ENCODE measurements at places on chromosomes 7 and 10.

GRCh38 chr10:11827006-11827405 lies 3.9 kb downstream of the PROSER2 start:
- H3K27me3 ChIP-seq: peaks cover 26% of the 10 kb centered on the region
- no peak overlapping the region for H3K27ac ChIP-seq
- peaks cover 1% of the 10 kb centered on the region for H3K36me3 ChIP-seq
- no peak for DNase-seq

GRCh38 chr10:80648106-80648505 lies 110.4 kb downstream of the SH2D4B start:
- H3K4me3 ChIP-seq: no peak overlapping the region
- no peak for DNase-seq
- H3K4me1 ChIP-seq: no peaks in the 10 kb centered on the region
- peaks cover 15% of the 10 kb centered on the region for H3K27me3 ChIP-seq

DNA sequence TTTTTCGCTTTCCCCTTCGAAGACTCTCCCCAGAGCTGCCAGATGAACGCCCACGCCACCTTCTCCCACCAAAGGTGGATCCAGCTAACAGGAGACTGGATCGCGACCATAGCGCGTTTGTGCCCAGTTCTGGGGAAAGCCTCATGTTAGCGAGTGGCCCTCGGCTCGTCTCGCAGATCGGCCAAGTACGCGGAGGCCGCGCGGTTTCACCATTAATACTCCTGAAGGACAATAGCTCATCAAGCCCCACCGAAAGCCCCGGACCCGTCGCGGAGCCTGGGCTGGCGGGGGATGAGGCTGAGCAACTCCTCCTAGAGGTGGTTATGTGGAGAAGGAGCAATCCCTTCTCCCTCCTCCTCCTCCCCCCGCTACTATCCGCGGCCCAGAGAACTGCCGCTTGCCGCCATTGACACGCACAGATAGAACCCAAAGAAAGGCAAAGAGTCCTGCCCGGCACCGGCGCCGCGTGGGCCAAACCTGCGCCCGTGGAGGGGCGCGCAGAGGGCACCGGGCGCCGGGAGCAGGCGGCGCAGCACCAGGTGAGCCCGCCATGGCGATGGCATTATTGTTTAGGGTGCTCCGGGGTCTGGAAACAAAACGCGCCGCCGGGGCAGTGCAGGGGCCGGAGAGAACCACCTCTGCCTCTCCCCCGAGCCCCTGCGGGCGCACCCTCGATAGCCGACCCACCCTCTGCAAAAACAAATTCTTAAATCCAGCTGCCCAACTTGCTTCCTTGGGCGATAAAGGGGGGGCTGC lies at the start of gene MACROH2A2:
Gene MACROH2A2 (plus strand): TSS at position 385 of the 756 bp plus-strand sequence. CDS start 22,813 bp downstream, outside the sequence.
- H3K27ac ChIP-seq: no peak within 1 kb of the TSS
- H3K27me3 ChIP-seq: peaks cover 18% of the 10 kb centered on the region
- H3K4me1 ChIP-seq: peaks cover 7% of the 10 kb centered on the region
- DNase-seq: no peak
- no peaks in the 10 kb centered on the region for H3K36me3 ChIP-seq

DNA sequence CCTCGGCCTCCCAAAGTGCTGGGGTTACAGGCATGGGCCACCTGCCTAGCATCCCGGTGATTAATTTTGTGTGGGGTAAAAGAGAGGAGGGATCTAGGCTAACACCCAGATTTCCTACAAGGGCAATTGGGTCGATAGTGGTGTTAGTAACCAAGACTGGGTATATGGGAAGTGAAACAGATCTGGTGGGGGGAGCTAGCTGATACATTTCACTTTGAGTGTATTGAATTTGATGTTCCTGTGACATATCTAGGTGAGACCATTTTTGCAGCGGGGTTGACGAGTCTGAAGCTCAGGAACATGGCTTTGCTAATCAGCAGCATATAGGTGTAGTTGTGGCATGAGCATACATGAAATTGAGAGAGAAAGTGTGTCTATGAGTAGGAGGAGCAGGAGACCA lies 12.0 kb downstream of the CLCN1 start:
- peak; percentile 19 for DNase-seq
- H3K4me1 ChIP-seq: peaks cover 41% of the 10 kb centered on the region
- H3K27ac ChIP-seq: peak overlapping the region; percentile 76
- peak overlapping the region; percentile 73 for H3K4me3 ChIP-seq
- peaks cover 2% of the 10 kb centered on the region for H3K36me3 ChIP-seq
- H3K27me3 ChIP-seq: no peaks in the 10 kb centered on the region

DNA sequence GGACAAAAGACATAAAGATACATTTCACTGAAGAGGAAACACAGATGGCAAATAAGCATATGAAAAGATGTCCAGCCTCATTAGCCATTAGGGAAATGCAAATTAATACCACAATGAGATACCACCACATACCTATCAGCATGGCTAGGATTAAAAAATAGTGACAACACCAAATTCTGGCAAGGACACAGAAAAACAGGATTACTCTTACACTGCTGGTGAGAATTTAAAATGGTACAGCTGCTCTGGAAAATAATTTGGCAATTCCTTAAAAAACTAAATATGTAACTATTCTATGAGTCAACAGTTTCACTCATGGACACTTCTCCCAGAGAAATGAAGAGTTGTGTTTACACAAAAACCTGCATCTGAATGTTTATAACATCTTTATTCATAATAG lies 121.1 kb downstream of the C10orf90 start:
- DNase-seq: no peak
- H3K36me3 ChIP-seq: no peaks in the 10 kb centered on the region
- no peak overlapping the region for H3K4me3 ChIP-seq
- no peak overlapping the region for H3K27ac ChIP-seq
- H3K27me3 ChIP-seq: no peaks in the 10 kb centered on the region

GRCh38 chr10:72472306-72472705 lies 117.6 kb upstream of the DNAJB12 start:
- H3K27ac ChIP-seq: no peak overlapping the region
- peaks cover 46% of the 10 kb centered on the region for H3K36me3 ChIP-seq
- no peaks in the 10 kb centered on the region for H3K4me1 ChIP-seq
- no peak overlapping the region for H3K4me3 ChIP-seq
- no peaks in the 10 kb centered on the region for H3K27me3 ChIP-seq
- DNase-seq: no peak

GRCh38 chr7:131636092-131636491 lies 79.7 kb upstream of the PODXL start:
- peaks cover 11% of the 10 kb centered on the region for H3K27me3 ChIP-seq
- H3K36me3 ChIP-seq: no peaks in the 10 kb centered on the region
- no peak overlapping the region for H3K4me3 ChIP-seq
- no peak overlapping the region for H3K27ac ChIP-seq
- no peak for DNase-seq

GRCh38 chr7:5827755-5828154 lies 46.3 kb upstream of the RNF216 start:
- H3K27me3 ChIP-seq: no peaks in the 10 kb centered on the region
- peaks cover 13% of the 10 kb centered on the region for H3K4me1 ChIP-seq
- no peaks in the 10 kb centered on the region for H3K36me3 ChIP-seq
- no peak overlapping the region for H3K27ac ChIP-seq
- H3K4me3 ChIP-seq: no peak overlapping the region

GRCh38 chr10:132383101-132383500 lies 13.9 kb upstream of the PWWP2B start:
- DNase-seq: no peak
- H3K4me3 ChIP-seq: no peak overlapping the region
- peaks cover 10% of the 10 kb centered on the region for H3K4me1 ChIP-seq
- H3K27ac ChIP-seq: no peak overlapping the region
- H3K27me3 ChIP-seq: peaks cover 2% of the 10 kb centered on the region

GRCh38 chr10:49593998-49594397 lies 16.1 kb upstream of the SLC18A3 start:
- DNase-seq: no peak
- H3K27me3 ChIP-seq: peaks cover 23% of the 10 kb centered on the region
- peaks cover 6% of the 10 kb centered on the region for H3K4me1 ChIP-seq

DNA sequence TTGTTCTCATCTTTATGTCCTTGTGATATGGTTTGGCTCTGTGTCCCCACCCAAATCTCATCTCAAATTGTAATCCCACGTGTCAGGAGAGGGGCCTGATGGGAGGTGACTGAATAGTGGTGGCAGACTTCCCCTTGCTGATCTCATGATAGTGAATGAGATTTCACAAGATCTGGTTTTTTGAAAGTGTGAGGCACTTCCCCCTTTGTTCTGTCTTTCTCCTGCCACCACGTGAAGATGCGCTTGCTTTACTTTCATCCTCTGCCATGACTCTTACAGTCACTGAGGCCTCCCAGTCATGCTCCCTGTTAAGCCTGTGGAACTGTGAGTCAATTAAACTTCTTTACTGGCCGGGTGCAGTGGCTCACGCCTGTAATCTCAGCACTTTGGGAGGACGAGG lies 161.0 kb downstream of the HERPUD2 start:
- H3K4me3 ChIP-seq: no peak overlapping the region
- no peaks in the 10 kb centered on the region for H3K36me3 ChIP-seq
- DNase-seq: no peak
- H3K27ac ChIP-seq: no peak overlapping the region

- no peak overlapping the region for H3K4me3 ChIP-seq
These were observed 57.4 kb downstream of the NHLRC2 start for GRCh38 chr10:113911839-113912238.

GRCh38 chr7:11648101-11648500 lies 183.9 kb downstream of the THSD7A start:
- no peaks in the 10 kb centered on the region for H3K27me3 ChIP-seq
- H3K4me1 ChIP-seq: no peaks in the 10 kb centered on the region
- H3K36me3 ChIP-seq: no peaks in the 10 kb centered on the region
- H3K27ac ChIP-seq: no peak overlapping the region
- no peak overlapping the region for H3K4me3 ChIP-seq

GRCh38 chr10:95467162-95467599 lies 94.0 kb downstream of the SORBS1 start:
- no peak overlapping the region for H3K4me3 ChIP-seq
- DNase-seq: no peak
- no peaks in the 10 kb centered on the region for H3K36me3 ChIP-seq
- H3K27me3 ChIP-seq: peaks cover 10% of the 10 kb centered on the region
